ENCODE measurements at places on chromosomes 16 and 17.

GRCh38 chr16:26905336-26905735 is 161.4 kb upstream of the C16orf82 start:
- no peak for DNase-seq

GRCh38 chr16:27689711-27690110 is 139.8 kb downstream of the KATNIP start:
- DNase-seq: no peak

GRCh38 chr16:4588386-4588785 is 26.3 kb downstream of the UBALD1 start:
- no peak for DNase-seq

DNA sequence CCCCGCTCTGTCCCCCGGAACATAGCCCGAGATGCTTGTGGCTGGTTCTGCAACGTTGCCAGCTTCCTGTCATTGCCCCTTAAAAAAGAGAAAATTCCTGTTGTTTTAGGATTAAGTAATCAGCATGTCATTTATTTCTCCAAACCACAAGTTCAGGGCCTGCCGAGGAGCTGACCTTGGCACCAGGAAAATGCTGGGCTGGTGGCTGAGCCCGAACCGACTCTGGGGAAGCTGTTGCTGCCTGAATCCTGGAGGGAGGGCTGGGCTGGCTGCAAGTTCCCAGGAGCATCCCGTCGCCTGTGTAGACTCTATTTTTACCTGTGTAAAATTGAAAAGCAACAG is 130.9 kb upstream of the FOXF1 start:
- no peak for DNase-seq

DNA sequence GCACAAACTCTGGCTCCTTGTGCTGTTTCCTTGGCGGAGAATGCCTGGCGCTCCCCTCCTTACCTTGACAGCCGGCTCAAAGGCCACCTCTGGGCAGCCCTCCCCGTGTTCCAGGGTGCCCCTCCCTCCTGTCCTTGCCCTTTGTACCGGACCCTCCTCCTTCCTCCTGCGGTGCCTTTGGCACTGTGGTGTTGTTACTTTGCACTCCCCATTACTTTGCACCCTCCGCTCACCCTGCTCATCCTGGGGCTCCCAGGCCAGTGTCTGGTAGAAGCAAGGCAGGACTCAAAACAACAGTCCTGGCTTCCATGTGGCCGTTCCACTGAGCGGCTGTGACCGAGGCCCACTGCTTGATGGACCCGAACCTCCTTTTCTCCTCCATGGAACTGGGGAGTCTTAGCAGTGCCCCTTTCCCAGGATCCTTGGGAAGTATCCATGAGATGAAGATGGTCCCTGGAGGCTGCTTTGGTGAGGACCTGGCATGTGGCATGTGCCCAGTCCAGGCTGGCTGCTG is 147.8 kb downstream of the CMIP start:
- no peak for DNase-seq

- no peak for DNase-seq
Measured at GRCh38 chr17:34665819-34666763, 86.7 kb downstream of the TMEM132E start.

- DNase-seq: no peak
Measured at GRCh38 chr17:73064084-73064938, 28.2 kb downstream of the SLC39A11 start.

DNA sequence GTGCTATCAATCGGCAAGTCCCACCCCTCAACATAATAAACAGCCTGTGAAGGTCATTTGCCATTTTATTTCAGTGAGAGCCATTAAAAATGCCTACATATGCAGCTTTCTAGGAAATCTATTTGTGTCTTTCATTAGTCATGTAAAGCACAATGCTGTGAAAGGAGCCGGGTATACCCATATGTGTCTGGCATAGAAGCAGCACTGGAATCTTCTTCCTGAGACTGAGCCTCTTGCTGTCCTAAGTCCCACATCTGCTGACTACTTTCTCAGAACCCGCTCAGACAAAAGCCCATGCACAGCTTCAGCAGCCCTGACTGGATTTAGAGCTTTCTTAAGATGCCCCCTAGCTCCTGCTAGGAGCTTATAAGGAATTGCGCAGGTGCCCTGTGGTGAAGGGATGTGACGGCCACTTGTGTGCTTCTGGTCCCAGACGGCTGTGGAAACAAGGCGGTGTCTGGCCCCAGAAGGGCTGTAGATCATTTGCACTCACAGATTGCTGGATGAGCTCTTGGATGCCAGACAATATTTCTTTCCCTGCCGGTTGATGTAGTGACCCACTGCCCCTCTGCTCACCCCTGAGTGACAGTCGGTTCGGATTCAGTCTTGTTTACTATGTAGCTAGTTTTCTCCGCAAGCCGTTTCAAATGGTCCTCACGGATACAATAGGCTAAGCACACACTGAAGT is 172.2 kb downstream of the ANKFN1 start:
- no peak for DNase-seq

DNA sequence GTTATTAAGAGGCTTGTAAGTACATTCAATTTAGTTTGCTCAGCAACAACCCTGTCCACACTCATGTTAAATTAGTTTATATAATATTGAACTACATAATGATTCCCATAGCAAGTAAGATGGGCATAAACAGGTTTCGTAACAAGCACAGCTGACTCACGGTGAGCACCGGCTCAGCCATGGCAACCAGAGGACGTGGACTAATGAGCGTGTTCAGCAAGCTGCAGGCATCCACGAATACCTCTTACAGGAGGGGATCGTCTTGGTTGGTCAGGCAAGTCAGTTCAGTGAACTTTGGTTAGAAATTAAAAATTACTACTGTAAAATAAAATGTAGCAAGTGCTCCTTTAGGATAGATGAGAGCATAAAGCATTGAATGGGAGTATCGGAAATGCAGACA is 58.4 kb downstream of the ELAC2 start:
- DNase-seq: no peak

- DNase-seq: no peak
Measured at GRCh38 chr17:8520981-8521380, 85.3 kb downstream of the NDEL1 start.

DNA sequence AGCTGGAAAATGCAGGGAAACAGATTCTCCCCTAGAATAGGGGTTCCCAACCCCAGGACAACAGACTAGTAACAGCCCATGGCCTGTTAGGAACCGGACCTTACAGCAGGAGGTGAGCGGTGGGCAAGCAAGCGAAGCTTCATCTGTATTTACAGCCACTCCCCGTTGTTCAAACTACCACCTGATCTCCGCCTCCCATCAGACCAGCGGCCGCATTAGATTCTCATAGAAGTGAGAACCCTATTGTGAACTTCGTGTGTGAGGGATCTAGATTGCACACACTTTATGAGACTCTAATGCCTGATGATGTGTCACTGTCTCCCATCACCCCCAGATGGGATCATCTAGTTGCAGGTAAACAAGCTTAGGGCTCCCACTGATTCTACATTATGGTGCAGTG is 3.5 kb downstream of the CD300LB start:
- no peak for DNase-seq

GRCh38 chr17:81557276-81558114 is 5.3 kb upstream of the FAAP100 start:
- no peak for DNase-seq

DNA sequence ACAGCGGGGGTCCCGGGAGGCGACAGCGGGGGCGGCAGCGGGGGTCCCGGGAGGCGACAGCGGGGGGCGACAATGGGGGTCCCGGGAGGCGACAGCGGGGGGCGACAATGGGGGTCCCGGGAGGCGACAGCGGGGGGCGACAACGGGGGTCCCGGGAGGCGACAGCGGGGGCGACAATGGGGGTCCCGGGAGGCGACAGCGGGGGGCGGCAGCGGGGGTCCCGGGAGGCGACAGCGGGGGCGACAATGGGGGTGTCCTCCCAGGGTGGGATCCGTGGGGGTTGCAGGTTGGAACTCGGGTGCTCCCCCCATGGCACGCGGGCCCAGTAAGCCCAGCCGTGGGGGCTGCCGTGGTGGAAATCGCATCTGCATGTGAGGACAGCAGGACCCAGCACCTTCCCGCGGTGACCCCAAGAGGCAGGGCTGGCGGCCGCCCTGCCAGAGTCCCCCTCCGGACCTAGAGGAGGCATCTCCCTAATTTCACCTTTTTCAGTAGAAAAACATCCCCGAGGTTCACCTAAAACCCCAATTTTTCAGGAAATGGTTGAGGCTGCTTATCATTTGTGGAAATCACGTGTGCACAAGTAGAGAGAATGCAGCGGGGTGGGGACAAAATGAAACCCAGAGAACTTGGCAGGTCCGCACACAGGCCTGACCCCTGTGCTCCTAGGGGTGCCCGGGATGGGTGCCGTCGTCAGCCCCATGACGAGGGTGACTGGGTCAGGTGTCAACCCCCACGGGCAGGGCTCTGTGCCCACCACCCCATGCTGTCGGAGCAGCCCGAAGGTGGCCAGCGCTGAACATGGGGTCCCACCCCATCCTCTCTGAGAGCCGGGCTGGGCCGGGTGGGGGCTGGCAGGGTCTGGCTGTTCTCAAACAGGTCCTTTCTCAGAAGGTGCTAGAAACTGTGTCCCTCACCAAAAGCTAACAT is 10.5 kb upstream of the METRNL start:
- DNase-seq: no peak

GRCh38 chr17:19372866-19373504 is 5.3 kb upstream of the MAPK7 start:
- DNase-seq: no peak

DNA sequence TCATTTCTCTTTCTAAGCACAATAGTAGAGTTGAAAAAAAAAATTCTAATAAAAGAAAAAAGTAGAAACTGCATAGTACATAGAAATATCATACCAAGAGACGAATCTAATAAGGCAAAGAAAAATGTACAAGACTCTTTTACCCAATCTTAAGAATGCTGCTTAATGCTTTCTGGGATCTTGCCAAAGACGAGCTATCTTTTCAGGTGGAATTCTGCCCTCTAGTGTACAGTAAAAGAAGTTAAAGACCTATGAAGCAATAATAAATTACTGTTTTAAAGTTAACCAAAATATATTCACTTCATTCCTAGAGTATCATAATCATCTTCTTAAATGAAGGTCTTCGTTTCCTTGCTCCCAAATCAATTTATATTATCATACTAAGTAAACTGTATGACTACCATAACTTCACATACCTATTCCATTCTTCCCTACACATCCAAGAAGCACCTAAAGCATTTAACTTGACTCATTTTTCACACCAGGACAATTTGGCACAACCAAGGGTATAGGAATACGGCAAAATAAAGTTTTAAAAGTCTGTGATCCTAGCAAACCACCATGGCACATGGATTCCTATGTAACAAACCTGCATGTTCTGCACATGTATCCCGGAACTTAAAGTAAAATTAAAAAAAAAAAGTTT is 47.7 kb downstream of the CFDP1 start:
- no peak for DNase-seq

DNA sequence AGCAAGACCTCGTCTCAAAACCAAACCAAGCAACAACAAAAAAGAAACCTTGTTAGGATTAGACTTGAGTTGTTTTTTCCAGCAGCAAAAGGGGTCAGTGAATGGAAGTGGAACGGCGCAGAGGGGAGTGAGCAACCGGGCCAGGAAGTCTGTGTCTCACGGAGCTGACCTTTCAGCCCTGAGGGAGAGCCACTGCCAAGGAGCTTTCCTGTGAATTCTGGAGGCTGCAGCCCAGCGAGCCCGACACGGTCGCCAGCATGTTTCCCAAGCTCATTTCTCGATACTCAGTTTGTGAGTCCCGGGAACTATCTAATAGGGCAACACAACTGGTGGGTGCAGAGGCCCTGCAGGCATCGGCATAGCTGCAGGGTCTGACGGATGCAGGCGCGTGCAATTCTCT is 19.6 kb downstream of the TELO2 start:
- no peak for DNase-seq

DNA sequence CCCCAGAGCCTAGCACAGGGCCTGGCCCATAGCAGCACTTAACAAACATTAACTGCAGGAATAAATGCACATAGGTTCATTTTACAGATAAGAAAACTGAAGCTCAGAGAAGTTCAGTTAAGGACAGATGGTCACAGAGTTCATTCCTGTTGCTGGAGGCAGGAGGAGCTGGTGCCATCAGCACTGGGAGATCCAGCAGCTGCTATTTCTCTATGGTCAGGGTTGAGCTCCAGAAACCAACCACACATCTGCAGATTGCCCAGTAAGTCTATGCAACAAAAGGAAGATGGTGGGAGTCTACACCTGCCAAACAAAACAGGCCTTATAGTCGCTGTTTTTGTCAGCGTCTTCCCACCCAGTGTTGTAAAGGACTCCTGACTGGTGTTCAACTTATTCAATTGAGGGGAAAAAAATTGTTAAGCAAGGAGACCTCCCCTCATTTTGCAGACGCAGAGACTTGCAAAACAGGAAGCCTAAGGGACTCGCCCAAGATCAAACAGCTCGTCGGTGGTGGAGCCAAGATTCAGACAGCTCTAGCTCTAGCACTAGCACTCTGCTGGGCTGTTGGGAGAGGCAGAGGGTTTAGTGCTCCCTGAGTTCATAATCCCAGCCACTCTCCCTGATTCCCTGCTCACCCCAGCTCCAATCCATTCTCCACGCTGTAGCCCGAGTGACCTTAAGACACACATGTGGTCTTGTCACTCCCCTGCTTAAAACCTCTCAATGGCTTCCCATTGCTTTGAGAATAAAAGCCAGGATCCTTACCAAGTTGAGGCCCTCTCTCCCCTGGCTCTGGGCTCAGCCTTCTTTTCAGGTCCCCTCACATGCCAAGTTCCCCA is 9.0 kb downstream of the NOG start:
- DNase-seq: no peak

DNA sequence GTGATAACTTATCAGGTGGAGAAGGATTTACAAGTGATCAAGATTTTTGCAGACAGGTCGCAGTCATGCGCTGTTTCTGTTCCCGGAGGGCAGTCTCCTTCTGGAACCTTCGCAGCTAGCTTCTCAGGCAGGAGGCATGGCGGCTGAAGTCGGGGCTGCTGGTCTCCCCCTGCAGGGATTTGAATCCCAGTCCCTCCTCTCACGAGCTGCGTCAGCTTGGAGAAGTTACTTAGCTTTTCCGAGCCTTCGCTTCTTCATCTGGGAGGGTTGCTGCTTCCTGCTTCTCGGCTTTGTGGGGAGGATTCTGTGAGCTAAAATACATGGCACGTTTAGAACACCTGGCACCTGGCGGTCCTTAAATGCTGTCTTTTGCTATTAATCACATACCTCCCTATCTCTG is 287.8 kb upstream of the FOXF1 start:
- no peak for DNase-seq

All from GM12892 (cell line).